ENCODE measurements at places on chromosomes 2 and 18. TPM values are rescaled to one million over a fixed set of nuclear protein-coding genes. Genes with fewer than 3 reads are reported as not detected.

The RETSAT gene
- total RNA-seq = 54.0 TPM

The DPP4 gene
- total RNA-seq = 1.2 TPM

GRCh38 chr18:13284330-13285027, 65.9 kb downstream of the LDLRAD4 start:
- DNase-seq = no peak
- no peak overlapping the region for H3K27ac ChIP-seq
- H3K36me3 ChIP-seq = no peaks in the 10 kb centered on the region

- DNase-seq = no peak
- no peaks in the 10 kb centered on the region for H3K4me1 ChIP-seq
- no peak overlapping the region for H3K4me3 ChIP-seq
- no peaks in the 10 kb centered on the region for H3K36me3 ChIP-seq
- H3K27ac ChIP-seq = no peak overlapping the region
Observed at GRCh38 chr2:48238381-48238780, 291.6 kb upstream of the STON1 start.

- no peak overlapping the region for H3K27ac ChIP-seq
- H3K4me1 ChIP-seq = no peaks in the 10 kb centered on the region
- no peak overlapping the region for H3K4me3 ChIP-seq
- DNase-seq = no peak
Observed at GRCh38 chr2:170365686-170366085, 187.7 kb downstream of the MYO3B start.

The ZNF519 gene
- 18.7 TPM for total RNA-seq

DNA sequence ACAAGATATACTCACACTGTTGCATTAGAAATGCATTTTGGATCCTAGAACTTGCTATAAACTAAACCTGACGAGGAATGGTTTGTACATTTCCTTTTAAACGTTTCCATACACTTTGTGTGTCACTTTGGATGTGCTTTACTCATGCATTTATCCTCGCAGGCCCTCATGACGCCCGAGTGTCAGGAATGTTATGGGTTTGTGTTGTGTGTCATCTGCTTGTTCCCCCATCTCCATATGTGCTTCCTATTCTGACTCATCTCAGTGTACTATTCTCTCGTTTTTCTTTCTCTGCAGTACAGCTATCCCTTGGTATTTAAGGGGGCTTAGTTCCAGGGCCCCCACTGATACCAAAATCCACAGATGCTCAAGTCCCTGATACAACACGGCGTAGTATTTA, 121.5 kb upstream of the RASGRP3 start:
- H3K27ac ChIP-seq = no peak overlapping the region
- no peaks in the 10 kb centered on the region for H3K4me1 ChIP-seq
- H3K4me3 ChIP-seq = no peak overlapping the region
- H3K27me3 ChIP-seq = no peaks in the 10 kb centered on the region

DNA sequence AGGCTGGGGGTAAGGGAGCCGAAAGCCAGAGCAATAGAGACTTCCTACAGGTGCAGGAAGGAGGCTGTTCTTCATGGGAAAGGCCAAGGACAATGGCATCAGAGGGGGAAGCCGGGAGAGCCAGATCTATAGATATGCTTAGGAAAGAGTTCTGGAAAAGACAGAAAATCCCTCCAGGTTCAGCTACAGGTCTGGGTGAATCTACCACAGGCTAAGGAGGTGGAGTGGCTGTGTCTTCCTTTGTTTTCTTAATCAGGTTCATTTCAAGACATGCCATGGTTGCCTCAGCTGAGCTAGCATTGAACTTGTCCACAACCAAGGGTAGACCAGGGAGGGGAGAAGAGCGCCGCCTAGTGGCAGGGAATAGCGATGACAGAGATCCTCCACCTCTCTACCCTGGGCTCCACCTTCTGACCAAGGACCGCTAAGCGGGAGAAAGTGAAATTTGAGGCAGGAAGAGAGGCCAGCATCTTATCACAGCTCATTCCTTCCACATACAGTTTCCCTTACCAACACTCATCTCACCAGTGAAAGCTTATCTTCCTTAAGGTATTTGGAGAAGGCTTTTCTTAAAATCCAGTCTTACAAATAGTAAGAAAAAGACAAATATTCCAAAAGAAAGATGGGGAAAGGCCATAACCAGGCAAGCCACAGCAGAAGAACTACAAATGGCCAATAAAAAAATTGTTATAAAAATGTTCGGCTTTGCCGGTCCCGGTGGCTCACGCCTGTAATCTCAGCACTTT, 74.2 kb downstream of the VIT start:
- no peaks in the 10 kb centered on the region for H3K4me1 ChIP-seq
- no peaks in the 10 kb centered on the region for H3K27me3 ChIP-seq
- H3K36me3 ChIP-seq = no peaks in the 10 kb centered on the region

GRCh38 chr2:36711741-36712314, 15.3 kb downstream of the VIT start:
- H3K4me1 ChIP-seq = peaks cover 3% of the 10 kb centered on the region
- no peaks in the 10 kb centered on the region for H3K27me3 ChIP-seq
- H3K36me3 ChIP-seq = no peaks in the 10 kb centered on the region
- no peak for DNase-seq

GRCh38 chr2:112701052-112701451, 19.8 kb upstream of the NT5DC4 start:
- H3K4me1 ChIP-seq = no peaks in the 10 kb centered on the region
- H3K27ac ChIP-seq = no peak overlapping the region
- no peaks in the 10 kb centered on the region for H3K36me3 ChIP-seq
- no peaks in the 10 kb centered on the region for H3K27me3 ChIP-seq

The SPATA3 gene
- 127 TPM for total RNA-seq

The EVA1A gene
- total RNA-seq = 13.8 TPM

DNA sequence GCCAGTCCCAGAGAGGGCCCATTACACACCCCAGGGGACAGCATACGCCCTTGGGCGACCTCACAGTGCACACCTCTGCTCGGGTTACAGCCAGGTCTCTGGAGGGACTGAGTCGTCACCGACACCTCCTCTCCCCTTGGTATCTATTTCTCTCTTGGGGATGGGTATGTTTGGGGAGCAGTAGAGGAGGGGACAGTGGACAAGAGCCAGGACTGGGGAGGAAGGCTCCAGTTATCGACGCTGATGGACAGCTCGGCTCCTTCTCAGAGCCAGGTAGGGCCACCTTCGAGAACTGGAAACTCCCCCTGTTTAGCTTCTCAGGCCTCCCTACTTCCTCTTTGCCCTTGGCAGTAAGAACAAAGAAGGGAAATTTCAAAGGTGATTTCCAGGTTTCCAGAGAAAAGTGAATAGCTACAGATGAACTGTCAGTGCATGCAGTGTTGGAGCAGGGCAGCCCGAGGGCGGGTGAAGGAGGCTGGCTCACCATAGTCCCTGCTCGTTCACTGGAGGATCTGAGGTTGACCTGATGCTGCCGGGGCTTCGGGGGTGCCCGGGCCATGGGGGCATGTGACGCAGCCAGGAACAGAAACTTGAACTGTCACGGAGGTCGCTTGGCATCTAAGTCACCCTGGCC, 4.4 kb upstream of the SEMA4C start:
- no peak overlapping the region for H3K4me3 ChIP-seq
- no peaks in the 10 kb centered on the region for H3K36me3 ChIP-seq
- DNase-seq = no peak
- peaks cover 12% of the 10 kb centered on the region for H3K4me1 ChIP-seq
- H3K27ac ChIP-seq = no peak overlapping the region
- H3K27me3 ChIP-seq = no peaks in the 10 kb centered on the region

- no peak overlapping the region for H3K27ac ChIP-seq
- peak; percentile 48 for DNase-seq
- H3K4me1 ChIP-seq = no peaks in the 10 kb centered on the region
Observed at GRCh38 chr2:136874258-136874657, 108.9 kb downstream of the THSD7B start.

The SOCS6 gene
- total RNA-seq = 22.9 TPM

DNA sequence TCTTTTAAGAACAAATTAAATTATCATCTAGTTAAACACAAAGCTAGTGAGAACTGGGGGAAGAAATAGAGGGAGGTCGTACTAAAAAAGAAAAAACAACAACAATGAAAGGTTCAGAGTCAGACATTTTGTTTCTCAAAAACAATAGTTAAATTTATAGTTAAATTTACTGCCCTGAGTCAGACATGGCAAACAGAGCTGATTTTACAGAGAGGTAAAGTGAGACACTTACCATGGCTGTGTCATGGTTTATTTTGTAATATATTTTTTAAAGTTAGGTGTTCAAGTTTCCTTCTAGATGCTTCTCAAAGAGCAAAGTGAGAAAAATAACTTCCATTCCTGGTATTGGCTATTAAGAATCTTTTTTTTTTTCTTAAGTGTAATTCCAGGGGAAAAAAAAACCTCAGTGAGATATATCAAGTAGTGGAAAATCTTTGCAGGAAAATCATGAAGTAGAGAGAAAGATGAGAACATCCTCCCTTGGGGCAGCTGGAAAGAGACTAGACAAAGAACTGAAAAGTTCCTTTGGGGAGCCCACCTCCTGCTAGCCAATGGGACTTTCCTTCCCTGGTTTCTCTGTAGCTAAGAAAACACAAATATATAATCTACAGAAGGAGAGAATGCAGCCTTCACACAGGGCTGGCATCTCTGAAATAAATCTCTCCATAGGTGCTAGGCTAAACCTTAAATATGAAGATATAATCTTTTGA, 12.3 kb downstream of the KLF7 start:
- H3K4me3 ChIP-seq = no peak overlapping the region
- no peaks in the 10 kb centered on the region for H3K27me3 ChIP-seq
- H3K36me3 ChIP-seq = no peaks in the 10 kb centered on the region
- DNase-seq = no peak

Measured in testis (tissue), 5 donors.